NCI-H1417 treated with DMSO at 0.1 percent for 48 hours (cell line): ENCODE measurements at places on chromosomes 6 and 20.

DNA sequence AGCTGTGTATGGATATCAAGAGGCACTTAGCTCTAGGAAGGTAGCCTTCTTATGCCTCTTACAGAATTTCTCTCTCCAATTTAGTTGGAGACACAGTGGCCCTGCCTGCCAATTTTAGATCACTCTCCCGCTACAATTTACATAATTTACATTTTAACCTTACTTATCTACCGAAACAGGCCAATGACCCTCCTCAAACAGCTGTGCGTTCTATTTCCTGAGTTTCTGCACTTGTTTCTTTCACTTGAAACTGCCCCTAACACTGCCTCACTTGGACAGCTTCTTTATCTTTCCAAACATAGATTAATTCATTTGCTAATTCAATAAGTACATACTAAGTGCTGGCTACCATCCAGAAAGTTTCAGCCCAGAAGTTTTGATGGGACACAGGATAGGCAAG, 52.9 kb upstream of the HDDC2 start:
- no peak for DNase-seq

DNA sequence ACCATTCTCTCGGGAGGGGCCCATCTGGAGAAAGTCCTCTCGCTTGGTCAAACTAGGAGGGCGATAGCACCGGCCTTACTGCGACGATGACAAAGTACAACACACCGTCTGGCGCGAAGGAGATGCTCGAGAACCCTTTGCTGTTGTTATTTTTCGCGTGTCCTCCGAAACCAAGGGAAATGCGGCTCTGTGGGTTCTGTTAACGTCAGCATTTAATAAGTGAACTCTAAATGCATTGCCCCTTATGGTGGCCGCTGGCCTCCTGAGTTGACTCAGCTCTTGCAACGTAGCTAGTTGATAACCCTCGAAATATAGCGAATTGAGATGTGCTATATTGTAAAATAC, 577 bp upstream of the SCAND1 start:
- no peak for DNase-seq

DNA sequence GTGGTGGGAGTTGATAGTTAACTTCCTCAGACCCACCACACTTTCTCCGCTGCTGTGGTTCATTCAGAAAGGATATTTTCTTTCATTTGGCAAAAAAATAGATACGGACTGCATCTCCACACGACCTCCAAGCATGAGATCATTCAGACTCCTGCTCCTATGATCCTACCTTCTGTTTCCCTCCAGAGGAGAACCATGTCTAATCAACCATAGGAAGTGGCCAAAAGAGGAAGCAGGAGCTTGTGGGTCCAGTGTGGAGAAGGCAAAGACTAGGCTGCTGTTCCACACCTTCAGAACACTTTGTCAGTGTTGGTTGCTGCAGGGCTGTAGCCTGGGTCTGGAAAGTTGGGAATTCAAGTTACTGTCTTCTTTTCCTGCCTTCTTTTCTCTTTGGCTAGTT, 10.6 kb upstream of the KIF13A start:
- no peak for DNase-seq

- no peak for DNase-seq
Observed at GRCh38 chr6:83867527-83868161, 8.2 kb downstream of the CYB5R4 start.

- DNase-seq: no peak
Observed at GRCh38 chr6:169026175-169026574, 227.5 kb downstream of the THBS2 start.

DNA sequence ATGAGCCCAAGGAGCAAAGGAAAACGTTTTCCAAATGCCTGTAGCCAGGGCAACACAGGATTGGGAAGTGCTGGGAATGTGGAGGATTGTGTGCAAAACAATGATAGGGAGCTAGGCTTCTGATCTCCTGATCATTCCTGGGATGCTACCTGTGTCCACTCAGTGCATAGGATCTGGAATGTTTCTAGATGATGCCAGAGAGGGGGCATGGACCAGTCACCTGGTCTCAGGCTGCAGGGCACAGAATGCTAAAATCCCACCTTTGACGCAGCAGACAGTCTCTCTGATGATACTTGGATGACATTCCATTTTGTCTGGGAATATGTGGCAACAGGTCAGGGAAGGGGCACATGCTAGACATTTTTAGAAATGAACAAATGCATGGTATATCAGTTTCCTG, 128.9 kb downstream of the CLIC5 start:
- DNase-seq: no peak

DNA sequence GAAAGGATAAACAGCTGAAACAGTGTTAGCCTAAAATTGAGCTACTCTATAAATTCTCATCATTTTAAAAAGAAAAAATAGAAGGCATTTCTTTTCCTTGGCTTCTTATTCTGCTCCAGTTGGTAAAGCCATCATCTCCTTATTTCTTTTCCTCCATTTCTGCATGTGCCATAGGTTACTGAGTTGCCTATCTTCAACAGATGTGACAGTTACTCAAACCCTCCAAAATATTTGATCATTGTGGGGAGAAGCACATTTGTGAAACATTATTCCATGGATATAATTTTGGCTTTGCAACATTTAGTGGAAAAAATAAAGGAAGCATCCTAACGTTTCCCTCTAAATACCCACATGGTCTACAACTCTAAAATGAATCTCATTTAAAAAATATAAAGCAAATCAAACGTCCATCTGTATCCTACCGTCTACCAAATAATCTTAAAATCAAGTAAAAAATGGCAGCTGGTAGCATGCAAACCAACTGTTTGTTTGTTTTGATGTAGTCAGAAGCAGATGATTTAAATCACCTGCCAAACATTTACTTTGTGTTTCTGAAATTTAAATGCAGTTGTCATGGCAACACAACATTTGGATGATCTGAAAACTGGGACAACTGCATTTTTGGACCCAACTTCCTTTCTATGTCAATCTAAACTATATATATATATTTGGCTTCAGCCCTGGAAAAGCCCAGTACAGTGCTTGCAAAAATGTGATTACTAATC, 16.8 kb upstream of the SNX9 start:
- DNase-seq: no peak

DNA sequence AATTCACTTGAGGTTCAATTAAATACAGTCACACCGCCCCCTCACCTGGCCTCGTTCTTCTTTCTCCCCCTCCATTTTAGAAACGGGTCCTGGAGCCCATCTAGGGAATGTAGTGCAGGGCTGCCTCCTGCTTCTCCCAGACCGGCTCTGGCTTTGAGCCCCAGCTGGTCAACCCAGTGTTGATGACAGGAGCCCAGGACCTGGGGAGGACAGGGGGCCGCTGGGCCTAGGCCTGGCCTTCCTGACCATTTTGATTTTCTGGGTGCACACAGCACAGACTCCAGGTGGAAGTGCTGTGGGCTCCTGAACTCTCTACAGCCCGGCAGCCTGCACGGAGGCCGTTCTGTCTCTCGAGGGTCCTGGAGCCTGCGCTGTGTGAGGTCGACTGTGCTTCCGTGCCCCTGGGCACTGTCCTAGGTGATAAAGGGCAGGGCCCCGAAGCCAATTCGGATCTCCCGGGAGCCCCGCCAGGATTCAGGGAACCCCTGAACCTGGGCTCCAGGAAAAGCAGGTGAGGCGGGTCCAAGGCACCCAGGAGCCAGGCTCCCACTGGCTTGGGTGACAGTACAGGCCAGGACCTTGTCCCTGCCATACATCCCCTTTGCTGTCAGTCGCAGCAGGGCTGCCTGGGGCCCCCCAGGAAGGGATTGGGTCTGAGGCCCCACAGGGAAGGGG, 23.3 kb downstream of the NPEPL1 start:
- DNase-seq: no peak

GRCh38 chr6:142883011-142883410, 62.0 kb downstream of the HIVEP2 start:
- no peak for DNase-seq

- DNase-seq: no peak
Observed at GRCh38 chr6:89475634-89476033, 42.7 kb downstream of the ANKRD6 start.
